ENCODE measurements at places on chromosomes 16 and 17.
A peak's percentile ranks its signal among the peaks of the same experiment; 100 is the strongest.

- no peak for DNase-seq
Measured at GRCh38 chr17:41500131-41500911, 5.1 kb downstream of the KRT13 start.

- DNase-seq = no peak
Measured at GRCh38 chr17:40224718-40225550, 5.8 kb downstream of the WIPF2 start.

DNA sequence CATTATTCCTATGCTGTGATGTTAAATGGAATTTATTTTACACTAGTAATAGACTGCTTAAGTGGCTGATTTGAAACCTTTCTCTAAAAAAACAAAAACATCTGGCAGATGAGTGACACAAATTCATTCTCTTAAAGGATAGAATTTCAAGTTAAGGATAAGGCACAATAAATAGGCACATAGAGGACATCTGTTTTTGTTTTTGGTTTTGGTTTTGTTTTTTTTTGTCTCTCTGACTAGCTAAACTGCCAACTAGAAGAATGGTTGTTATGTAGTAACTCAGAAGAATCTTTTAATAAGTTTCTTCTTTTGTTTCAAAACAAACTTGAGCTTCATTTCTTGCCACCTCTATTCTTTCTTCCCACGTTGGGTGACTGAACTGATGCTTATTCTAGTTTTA is 5.1 kb upstream of the VPS4A start:
- no peak for DNase-seq

DNA sequence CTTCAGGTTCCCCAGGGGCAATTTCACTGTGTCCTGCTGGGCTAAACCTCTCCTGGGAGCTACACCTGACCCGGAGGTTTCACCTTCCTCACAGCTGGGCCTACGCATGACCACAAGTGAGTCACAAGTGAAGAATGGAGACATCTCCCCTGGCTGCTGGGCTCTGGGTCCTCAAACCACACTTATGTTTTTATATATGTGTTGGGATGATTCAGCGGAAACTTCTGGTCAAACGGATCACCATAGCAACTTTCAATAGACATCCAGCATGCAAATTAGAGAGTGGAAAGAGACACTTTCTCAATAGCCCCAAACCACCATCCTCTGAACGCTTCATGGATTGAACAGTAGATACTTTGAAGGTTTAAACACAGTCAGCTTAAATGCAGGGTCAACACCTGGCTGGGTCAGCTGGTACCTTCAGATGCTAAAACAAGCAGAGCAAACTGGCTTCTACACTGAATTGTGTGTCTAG is 28.0 kb upstream of the MAF start:
- no peak for DNase-seq

GRCh38 chr16:11257131-11257938 is 1.3 kb upstream of the SOCS1 start:
- DNase-seq = peak; percentile 53

GRCh38 chr17:16286009-16286946 is 67.0 kb downstream of the CENPV start:
- DNase-seq = peak; percentile 78

DNA sequence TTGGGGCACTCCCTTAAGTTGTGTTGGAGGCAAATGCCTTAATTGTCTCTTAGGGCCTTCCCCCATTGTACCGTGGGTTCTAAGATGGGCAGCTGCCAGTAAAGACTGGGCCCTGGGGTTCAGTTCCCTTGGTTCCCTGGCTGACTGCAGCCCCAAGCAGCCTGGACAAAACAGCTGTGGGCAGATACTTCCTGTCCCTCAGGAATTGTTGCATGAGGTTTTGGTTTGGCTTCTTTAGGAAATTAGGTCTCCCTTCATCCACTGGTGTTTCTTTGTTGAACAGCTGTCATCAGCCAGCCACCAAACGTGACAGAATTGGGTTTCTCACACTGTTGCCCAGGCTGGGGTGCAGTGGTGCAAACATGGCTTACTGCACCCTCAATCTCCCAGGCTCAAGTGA is 42.0 kb upstream of the ETV4 start:
- no peak for DNase-seq

DNA sequence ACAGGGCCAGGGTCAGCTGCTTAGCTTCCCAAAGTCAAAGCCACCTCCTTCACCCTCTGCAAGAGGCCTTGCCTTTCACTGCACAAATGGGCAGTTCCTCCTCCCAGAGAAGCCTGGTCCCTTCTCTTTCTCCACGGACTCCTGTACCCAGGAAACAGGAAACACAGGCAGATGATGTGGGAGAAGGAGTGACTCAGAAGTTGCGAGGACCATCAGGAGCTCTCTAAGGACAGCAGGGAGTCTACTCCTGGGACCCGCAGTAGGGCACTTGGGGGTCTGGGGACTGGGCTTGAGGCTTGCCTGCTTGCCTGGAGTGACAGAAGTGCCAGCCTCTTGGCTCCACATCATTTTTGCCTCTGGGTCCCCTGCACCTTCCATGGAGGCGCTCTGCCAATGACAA is 47.4 kb upstream of the KSR1 start:
- DNase-seq = no peak

DNA sequence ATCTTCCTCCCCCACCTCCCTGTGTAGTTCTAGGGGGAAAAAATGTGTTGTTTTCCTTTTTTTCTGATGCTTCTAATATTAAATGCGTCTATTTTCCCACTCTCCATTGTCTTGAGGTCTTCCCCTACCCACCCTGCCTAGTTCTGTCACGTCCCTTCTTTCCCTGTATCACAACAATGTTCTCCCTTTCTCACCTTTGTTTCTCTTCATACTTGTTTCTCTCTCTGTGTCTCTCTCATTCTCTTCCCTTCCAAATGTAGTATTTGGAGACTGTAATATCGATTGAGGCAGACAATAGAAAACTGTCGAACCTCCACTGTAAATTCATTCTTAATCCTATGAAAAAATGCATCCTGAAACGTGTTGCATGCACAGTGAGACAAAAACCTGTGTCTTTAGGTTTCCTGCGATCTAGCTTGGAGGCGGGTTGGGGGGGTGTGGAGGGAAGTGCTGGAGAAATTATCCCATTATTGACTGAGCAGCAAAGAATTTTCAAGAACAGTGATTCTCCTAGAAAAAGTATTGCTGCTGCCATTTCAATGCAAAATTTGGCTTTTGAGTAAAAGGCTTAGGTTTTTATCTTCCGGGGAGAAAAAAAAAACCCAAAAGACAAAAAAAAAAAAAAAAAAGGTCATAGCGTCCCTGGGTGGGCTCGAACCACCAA is 1.3 kb upstream of the PSMB3 start:
- DNase-seq = no peak

DNA sequence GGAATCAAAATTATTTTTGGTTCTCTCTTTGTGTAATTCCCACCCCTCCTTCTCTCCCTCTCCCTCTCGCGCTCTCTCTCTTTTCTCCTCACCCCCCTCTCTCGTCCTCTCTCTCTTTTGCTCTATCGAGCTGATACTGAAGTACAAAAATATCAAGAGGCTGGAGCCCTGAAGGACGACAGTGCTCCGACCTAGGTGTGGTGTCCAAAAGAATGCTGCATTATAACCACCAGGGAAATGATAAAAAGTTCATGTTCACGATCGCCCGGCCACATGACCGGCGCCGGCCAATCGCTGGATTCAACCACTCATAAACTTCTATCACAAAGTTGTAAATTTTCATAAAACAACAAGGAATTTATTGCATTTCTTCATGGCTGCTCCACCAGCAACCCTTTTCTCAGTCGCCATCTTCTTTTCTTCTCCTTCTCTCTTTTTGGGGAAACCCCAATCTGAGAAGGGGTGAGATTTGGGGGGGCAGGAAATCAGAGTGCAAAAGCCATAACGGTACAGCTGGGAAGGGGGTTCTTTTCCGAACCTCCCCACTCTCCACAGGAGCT is at the start of gene HOXB6:
HOXB6 (minus strand) TSS at position 217 of the 560 bp plus-strand sequence. CDS start 6,836 bp downstream, outside the sequence.
- DNase-seq = no peak

DNA sequence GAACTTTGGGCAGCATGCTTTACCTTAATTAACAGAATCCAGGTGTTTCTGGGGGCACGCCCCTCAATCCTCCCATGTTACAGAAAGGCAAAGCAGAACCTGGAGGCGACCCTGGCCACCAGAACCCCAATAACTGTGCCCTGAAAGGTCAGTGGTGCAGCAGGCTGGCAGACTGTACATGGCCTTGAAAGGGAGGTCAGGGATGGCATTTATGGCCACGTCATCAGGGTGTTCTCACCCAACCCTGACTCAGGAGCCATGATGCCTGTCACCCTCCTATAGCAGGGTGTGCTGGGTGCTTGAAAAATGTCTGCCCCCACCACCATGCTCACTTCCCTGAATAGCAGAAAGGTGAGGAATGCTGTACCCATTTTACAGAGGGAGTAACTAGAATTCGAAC is 177.7 kb downstream of the TMEM132E start:
- no peak for DNase-seq

DNA sequence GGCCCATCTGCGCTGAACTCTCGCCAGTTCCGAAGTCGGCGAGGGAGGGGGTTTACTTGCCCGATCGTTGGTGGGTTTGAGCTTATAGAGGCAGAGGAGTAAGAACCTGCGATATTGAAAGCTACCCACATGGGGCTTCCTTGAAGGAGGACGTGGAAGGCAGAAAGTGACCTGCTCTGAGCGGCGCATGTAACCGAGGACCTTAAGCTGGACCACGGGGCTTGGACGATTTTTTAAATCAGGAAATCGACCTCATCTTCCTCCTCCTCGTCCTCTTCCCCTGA is 2.0 kb downstream of the PRAC2 start:
- no peak for DNase-seq

DNA sequence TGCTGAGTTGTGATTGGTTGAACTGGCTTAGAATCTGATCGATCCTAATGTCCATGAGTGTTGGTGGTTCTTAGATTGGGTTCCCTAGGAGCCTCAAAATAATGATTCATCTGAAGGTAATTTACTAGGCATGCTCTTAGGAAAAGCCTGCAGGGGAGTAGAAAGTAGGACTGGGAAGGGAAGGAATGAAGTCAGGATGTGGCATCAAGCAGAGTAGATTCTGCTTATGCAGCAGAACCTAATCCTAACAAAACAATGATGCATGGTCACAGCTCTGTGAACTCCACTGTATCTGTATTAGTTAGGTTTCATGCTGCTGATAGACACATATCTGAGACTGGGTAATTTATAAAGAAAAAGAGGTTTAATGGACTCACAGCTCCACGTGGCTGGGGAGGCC is 132.5 kb downstream of the HS3ST2 start:
- no peak for DNase-seq

GRCh38 chr16:24670623-24671454 is 58.6 kb upstream of the TNRC6A start:
- no peak for DNase-seq

DNA sequence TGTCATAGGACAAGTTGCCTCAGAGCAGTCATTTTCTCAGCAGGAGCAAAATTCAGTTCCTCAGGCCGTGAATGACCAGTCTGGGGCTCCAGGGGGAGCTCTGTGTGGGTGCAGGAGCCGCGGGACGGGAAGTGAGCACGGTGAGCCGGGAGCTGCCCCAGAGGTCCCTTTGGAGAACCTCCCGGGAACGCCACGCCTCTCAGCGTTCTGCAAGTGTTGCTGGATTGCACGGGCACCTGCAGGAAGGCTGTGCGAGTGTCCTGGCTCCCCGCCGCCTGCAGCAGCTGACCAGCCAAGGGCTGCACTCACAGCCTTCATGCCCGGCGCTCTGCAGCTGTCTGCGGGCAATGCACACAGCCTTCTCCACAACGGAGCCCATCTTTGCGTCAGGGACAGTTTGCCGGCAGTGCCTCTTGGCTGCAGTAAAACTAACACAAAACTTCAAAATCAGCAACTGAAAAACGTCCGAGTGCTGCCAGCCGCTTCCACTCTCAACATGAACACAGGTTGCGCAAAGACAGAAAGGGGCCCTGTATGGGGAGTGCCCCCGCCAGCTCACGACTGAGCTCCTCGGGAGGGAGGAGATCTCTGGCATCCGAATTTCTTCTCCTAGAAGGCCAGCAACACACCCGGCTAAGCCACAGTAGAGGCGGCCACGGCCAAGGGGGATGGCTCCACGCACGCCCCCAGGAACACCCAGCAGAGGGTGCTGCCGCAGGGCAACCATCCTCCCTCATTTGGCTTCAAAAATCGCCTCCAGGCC is 16.0 kb downstream of the NDUFAF8 start:
- no peak for DNase-seq

DNA sequence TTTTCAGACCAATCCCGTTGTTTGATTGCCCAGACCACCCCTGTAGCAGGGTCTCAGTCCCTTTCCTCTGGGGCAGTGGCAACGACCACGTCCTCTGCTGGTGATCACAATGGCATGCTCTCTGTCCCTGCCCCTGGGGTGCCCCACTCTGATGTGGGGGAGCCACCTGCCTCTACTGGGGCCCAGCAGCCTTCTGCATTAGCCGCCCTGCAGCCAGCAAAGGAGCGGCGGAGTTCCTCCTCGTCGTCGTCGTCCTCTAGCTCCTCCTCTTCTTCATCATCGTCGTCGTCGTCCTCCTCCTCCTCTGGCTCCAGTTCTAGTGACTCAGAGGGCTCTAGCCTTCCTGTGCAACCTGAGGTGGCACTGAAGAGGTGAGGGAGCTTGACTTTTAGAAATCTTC is 9.2 kb downstream of the ELOB start:
- DNase-seq = peak; percentile 22

DNA sequence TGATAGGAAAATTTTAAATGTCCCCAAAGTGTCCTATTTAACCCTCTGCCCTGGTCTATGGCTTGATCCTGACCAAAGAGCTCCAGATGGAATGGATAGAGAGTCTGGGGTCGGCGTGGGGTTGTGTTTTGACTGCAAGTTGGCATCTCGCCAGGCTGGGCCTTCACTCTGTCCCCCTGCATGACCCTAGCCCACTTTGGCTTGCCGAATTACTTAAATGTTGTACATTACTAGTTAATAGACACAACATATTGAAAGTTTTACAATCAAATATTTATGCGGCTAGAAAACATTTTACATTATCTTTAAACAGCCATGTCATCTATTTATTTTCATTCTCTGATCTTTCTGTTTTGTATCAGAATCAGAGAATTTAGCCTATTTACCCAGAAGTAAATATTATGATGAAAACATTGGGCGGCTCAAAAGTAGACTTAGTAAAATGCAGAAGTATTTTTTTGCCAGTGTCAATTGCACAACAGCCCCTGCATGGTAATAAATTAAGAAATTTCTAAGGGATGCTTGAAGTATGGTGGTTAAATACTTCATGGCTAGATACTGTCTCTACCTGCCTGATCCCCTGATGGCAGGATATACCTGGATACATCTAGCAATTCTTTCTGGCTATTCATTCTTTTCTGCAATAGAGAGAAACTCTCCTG is 18.8 kb upstream of the MYOCD start:
- no peak for DNase-seq

DNA sequence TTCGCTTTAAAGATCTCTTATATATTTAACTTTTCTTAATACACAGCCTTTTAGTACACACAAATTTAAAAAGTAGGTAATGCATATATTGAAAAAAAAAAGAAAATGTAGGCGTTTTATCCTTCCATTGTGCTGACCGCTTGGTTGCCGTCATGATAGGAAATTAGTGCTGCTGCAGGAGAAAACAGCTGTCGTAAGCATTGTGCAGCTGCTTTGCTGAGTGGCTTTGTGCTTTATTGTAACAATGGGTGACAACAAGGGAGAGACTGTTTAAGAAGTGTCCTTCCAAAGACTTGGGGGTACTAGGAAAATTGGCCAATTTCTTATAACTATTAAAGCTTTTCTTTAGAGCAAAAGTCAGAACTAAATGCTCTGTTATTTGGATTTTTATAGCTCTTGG is 5.0 kb downstream of the HERPUD1 start:
- no peak for DNase-seq
